ENCODE measurements at places on chromosomes 2 and 18.

DNA sequence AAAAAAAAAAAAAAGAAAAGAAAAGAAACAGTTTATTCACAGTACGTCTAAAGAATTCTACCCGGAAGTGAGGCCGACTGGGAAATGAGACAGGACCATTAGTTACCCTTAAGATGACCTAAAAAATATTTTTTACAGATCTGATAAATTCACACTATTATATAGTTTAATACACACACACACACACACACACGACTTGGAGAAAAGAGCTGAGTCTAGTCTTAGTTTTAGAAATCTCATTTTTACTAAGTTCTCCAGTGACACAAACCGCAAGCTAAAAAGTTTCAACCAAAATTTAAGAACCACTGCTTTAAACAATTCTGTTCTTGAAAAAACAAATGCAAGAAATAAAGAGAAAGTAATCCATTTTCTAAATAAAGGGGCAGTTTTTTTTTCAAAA lies 27.1 kb downstream of the ST3GAL5 start:
- DNase-seq, result no peak

- DNase-seq, result no peak
Measured at GRCh38 chr2:36701391-36701795, 4.9 kb downstream of the VIT start.

DNA sequence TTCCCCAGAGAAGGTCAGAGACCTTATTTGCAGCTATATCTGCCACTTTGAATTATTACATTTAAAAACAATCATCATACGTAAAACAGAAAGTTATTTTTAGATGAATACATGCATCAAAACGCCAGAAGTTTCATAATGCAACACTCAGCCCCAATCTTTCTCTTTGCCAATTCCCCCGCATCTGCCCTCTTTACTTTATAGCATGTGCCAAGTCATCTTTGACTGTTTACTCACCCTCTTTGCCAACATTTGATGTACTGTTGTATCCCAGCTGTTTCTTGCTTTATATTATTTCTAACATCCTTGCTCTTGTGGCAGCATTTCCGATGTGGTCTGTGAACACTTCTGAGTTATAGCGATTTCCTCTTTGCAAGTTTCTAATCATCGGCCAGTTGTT lies 86.2 kb downstream of the CRIM1 start:
- DNase-seq, result no peak

DNA sequence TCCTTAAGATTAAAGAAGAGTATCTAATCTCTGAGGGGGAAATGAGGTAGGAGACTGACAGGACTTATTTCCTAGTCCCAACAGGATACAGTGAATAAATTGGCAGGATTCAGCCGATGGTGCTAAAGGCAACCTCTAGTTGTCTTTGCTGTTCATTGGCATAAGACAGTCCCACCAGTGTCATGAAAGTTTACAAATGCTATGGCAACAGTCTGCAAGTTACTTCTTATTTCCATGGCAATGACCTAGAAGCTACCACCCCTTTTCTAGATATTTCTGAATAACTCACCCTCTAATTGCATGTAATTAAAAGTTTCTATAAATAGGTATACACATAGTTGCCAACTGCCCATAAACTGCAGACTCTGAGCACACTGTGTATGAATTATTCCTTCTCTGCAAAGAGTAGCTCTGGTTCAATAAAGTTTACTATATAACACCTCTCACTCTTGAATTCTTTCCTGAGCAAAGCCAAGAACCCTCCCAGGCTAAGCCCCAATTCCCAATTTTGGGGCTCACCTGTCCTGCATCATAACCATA lies 172.7 kb upstream of the LRATD1 start:
- no peak for DNase-seq

DNA sequence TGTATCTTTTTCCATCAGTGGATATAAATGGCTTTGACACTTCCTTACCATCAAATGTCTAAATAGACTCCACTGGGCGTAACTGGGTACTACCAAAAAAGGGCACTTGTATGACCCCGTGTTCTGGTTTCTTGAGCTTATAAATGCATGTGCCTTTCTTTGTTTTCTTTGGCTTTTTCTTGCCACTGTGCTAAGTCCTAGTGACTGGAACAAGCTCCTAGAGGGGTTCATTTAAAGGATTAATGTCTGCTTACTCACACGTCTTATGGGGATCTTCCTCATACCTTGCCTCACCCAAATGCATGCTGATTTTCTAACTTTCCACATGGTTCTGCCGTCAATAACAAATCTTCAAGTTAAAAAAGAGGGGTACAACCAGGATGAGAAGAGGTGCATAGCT lies 19.8 kb upstream of the ZNF532 start:
- DNase-seq, result no peak

GRCh38 chr2:172985139-172985892 lies 90.3 kb upstream of the MAP3K20 start:
- peak; percentile 8 for DNase-seq

DNA sequence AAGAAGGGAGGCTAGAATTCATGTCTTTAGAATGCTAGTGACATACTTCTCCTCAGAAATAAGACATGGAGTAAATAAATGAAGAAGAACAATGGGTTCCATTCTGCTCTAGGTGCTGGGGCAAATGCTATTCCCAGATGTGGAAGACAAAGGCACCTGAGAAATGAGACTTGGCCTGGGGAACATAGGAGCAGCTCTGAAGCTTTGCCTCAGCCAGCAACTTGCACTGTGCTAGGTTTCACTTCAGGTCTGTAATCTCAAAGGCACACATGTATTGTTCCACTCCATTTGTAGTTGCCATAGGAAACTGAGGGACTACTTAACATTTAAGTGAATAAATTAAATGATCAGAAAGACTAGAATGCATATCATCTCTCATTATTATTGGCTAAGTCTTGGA lies 538.9 kb upstream of the REG3G start:
- DNase-seq, result no peak

GRCh38 chr2:11330457-11331142 lies 13.8 kb downstream of the ROCK2 start:
- DNase-seq, result no peak

DNA sequence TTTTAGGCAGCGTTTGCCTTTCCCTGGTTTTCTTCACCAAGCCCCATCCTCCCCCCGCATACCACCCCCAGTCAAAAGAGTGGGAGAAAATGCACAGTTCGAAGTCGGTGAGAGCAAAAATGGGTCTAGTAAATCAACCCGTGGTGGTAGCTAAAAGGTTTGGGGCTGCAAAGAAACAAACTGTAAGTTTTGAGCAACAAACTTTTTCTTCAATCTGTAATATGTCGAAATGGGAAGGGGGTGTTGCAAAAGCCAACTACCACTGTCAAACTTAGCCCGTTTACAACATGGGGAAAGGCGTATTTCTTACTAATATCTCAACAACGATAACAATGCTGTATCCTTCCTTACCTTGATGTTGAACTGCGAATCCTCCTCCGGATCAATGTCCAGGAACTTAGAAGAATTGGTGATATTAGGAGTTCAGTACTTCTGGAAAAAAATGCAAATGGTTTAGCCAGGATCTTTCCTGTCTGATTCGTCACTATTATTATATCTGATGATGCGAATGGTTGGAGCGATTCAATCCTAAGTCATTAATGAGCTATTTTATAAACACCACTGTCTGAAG lies 2.4 kb upstream of the SATB2 start:
- no peak for DNase-seq

GRCh38 chr18:9655232-9655767 lies 40.9 kb upstream of the PPP4R1 start:
- DNase-seq, result no peak

- DNase-seq, result no peak
Measured at GRCh38 chr2:86786001-86786536, 4.6 kb downstream of the CD8A start.

- DNase-seq, result no peak
Measured at GRCh38 chr2:226953206-226953605, 117.4 kb downstream of the RHBDD1 start.

GRCh38 chr2:195181059-195181705 lies 475.8 kb upstream of the SLC39A10 start:
- DNase-seq, result no peak

DNA sequence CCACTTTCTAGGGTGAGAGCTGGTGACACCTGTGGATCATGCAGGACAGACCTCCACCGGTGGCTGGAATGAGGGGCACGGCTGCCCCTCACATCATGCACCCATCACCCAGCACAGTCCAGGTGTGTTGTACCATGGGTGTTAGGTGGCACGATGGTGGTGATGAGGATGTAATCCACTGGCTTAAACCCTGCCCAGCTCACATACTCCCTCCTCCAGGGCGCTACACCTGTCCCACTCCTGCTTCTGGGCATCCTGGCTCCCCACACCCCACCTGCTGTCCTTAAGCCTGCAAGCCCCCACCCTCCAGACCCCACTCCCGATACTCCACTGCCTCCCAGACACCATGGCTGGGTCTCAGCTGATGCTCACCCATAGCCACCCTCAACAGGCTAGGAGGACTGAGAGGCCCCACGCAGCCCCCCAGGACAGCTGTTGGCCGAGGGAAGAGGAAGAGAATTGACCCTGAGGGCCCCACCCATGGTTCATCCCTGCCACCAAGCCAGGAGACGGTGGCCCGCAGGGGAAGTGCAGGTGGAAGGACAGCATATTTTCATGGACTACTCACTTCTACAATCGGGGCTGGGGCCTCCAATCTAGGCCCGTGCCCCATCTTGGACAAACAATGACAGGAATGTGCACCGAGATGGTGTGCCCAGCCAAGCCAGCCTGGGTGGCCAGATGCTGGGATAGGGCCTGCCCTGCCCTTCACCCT lies 34.3 kb downstream of the MAL start:
- DNase-seq, result no peak

GRCh38 chr2:207184348-207184747 lies 18.6 kb upstream of the KLF7 start:
- DNase-seq, result no peak

DNA sequence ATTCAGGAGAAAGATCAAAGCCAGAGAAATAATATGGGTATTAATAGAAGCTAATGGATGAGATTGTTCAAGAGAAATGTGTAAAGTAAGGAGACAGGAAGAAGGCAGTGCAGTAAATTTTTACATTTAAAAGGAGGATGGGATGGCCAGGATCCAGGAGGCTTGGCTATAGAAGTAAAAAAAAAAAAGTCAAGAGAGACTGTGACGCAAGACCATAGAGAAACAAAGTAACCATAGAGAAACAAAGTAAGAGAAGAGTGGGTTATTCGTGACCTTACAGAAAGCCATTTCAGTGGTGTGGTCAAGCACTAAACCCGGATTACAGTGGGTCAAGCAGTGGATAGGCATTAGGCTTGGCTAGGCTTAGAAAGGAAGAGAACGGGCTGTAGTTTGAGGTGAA lies 10.5 kb upstream of the FAM171B start:
- DNase-seq, result no peak

GRCh38 chr18:77065221-77065981 lies 67.2 kb downstream of the MBP start:
- peak; percentile 60 for DNase-seq

- DNase-seq, result no peak
Measured at GRCh38 chr2:99504844-99505584, 15.2 kb upstream of the REV1 start.

- no peak for DNase-seq
Measured at GRCh38 chr2:28377984-28378678, 14.5 kb upstream of the FOSL2 start.
